ENCODE measurements at places on chromosomes 7 and 10. TPM values are rescaled to one million over a fixed set of nuclear protein-coding genes. Genes with fewer than 3 reads are reported as not detected.

The TRIM74 gene
- total RNA-seq, result 1.3 TPM

The PIK3AP1 gene
- total RNA-seq, result 28.4 TPM

DNA sequence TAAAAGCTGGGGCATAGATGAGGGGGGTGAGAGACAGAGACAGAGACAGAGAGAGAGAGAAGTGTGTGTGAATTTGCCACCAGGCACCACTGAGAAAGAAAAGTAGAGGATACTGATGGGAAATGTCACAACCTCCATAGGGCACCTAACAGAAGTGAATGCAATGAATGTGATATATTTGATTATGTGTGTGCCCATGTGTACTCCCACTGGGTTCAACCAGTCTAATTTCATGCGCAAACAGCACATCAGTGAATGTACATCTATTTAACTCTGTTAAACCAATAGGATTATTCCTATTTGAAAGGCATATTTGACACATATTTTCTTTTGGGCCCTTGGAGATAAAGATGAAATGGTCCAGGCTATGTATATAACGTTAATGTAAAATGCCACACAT is 241.3 kb downstream of the KCNMA1 start:
- no peak overlapping the region for H3K27ac ChIP-seq
- H3K36me3 ChIP-seq, result no peaks in the 10 kb centered on the region
- no peak overlapping the region for H3K4me3 ChIP-seq
- DNase-seq, result no peak

GRCh38 chr10:11479300-11479699 is 132.2 kb downstream of the USP6NL start:
- H3K27ac ChIP-seq, result no peak overlapping the region
- H3K4me1 ChIP-seq, result no peaks in the 10 kb centered on the region
- DNase-seq, result no peak
- no peaks in the 10 kb centered on the region for H3K27me3 ChIP-seq

GRCh38 chr7:104985259-104985617 is 28.8 kb upstream of the KMT2E start:
- H3K36me3 ChIP-seq, result no peaks in the 10 kb centered on the region
- peak overlapping the region; percentile 99 for H3K27ac ChIP-seq
- H3K4me3 ChIP-seq, result no peak overlapping the region
- no peak for DNase-seq
- peaks cover 14% of the 10 kb centered on the region for H3K4me1 ChIP-seq

- H3K36me3 ChIP-seq, result no peaks in the 10 kb centered on the region
- H3K4me1 ChIP-seq, result no peaks in the 10 kb centered on the region
- no peak for DNase-seq
- no peak overlapping the region for H3K4me3 ChIP-seq
- no peak overlapping the region for H3K27ac ChIP-seq
Measured at GRCh38 chr10:84348860-84349259, 20.5 kb downstream of the CCSER2 start.
